Stimulated activated CD4-positive, alpha-beta T cell treated with anti-CD3 and anti-CD28 coated beads, TNF-alpha, amount 100 ng/mL, for 1 hour (primary cell): ENCODE measurements at places on chromosomes 2 and 18.

- no peak for DNase-seq
Measured at GRCh38 chr2:238176613-238177012, 17.8 kb downstream of the ERFE start.

DNA sequence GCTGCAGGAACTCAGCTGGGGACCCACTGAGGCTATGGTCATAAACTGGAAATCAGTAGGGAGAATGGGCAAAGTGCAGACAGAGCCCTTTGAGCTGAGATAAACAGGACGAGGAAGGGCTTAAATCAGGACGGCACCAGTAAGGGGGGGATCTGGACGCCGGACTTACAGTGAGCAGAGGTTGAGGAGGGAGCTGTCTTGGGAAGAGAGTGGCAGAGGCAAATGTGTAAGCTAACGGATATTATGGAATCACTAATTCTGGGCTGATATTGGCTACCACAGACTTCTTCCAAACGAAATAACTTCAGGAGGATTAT, 539 bp downstream of the CYP27A1 start:
- no peak for DNase-seq

GRCh38 chr18:38575648-38576047, 1010.0 kb upstream of the CELF4 start:
- no peak for DNase-seq

DNA sequence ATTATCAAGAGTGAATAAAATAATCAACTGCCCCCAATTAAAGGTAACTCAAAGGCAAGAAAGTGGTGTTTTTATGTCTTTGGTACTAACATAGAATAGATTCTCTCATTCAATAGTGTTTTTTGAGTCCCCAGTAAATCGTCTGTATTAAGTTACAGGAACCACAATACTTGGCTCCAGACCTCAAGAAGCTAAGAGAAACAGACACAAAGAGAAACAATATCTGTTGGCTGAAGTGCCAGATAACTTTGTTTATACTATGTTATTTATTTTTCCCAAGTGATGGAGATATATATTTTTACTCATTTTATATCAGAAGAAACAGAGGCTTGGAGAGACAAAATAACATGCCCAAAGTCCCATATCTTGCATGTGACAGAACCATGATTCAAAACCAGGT, 201.7 kb upstream of the HNRNPA3 start:
- no peak for DNase-seq

GRCh38 chr18:35335866-35336265, 8.4 kb downstream of the ZNF24 start:
- no peak for DNase-seq

DNA sequence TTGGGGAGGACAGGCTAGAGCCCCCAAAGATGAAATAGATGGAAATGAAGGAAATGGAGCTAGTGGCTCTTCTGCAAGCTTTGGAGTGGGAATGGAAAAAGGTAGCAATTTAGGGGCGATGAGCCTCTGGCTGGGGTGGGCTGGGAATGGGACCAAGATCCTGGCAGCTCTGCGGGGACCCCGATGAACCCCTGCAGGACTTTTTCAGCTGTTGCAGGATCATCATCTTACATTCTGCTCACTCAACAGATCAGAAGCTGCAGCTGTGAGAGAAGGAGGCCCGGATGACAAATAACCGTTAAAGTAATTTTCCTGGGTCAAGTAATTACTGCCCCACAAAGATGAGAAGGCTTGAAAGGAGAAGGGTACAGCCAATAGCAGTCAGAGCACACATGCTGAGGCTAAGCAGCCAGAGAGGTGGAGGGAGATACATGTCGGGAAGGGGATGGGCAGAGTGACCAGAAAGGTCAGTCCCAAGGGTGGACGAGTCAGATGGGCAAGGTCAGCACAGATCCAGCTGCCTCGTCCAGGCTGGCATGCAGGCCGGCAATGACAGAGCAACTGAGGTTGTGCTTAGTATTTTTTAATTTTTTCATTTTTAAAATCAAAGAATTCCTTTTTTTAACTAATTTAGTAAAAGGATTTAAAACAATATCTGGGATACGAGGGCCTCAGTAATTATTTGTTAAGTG, 245.0 kb upstream of the RAB6C start:
- no peak for DNase-seq

- no peak for DNase-seq
Measured at GRCh38 chr2:85531589-85531988, 7.4 kb upstream of the MAT2A start.

DNA sequence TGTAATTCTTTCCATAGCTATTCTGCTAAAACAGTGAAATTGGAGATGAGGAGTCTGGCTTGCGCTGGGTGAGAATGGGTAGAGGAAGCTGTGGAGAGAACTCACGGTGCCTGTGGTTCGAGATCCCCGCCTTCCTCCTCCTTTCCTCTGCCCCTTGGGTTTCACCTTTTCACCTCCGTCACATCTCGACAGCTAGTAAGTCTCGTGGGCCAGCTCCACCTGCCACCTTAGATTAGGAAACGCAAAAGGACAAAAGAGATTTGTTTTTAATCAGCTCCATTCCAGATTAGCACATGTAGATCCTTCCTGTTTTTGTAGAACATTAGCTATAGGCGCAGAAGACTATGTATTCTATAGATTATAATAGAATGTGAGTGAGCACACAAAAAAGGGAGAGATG, 20.6 kb downstream of the TRIB2 start:
- no peak for DNase-seq

DNA sequence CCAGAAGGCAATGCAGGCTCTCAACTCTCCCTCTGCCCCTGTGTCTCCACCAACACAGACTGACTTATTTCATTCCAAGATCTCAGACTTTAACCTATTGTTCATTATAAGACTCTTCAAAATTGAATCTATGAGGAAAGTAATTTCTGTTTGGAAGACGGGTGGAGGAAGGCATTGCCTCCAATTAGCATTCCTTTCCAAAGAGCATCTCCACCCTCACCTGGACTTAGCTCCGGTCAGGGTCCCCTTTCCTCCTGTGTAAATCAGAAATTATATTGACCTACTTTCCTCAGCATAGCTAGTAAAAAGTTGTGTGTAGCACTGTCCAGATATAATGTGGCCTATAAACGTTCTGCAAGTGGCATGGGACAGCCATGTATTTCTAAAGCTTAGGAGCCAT, 230.4 kb upstream of the ACVR2A start:
- no peak for DNase-seq

- DNase-seq: no peak
Measured at GRCh38 chr2:156332284-156332533, 312 bp downstream of the NR4A2 start.

DNA sequence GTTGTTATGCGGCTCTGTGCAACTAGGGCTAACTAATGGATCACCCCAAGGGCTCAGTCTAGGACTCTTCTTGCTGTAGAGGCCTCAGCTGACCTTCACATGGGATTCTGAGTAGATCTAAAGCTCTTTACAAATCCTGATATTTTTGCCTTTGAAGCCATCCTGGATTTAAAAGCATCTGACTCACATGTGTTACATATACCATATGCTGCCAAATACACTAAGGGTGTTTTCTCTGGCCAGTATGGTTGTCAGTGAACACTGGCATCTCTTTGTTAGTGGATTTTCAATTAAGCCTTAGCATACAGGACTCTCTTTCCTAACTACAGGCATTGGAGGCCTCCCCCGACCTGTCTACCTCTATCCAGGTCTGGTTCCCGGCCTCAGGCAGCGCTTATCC, 992.8 kb upstream of the FANCL start:
- no peak for DNase-seq

DNA sequence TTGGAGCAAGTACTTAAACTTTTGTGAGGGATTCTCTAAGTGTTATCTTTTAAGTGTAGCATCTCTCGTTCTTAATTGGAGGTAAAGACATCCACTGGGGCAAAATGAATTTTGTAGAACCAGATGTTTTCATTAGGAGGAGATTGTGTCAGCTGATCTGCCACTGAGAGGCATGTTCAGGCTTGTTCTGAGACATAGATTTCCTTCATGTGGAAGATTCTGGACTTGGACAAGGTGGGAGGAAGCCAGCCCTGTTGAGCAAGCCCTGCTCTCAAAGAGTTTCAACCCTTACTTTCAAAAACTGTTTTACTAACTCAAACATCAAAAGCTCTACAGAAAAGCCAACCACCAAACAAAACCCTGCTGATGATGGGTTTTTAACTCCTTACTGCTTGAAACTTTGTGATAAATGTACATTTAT, 6.5 kb downstream of the MAP4K4 start:
- no peak for DNase-seq

DNA sequence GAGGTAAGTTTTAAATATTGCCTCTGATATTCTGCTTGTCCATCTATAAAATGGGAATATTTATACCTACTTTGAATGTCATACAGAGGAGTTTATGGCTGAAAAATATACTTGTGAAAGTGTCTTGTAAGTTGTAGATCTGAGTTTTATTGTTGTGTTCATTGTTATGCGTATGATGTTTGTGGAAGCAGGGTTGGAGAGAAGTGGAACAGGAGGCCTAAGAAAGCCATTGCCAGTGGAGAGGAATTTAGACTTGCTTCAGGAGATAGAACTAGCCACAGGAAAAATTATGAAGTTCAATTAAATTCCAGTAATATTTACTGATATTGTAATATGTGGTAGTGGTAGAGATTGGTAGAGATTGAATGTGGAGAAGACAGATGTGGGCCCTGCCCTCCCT, 491.9 kb upstream of the FANCL start:
- no peak for DNase-seq

DNA sequence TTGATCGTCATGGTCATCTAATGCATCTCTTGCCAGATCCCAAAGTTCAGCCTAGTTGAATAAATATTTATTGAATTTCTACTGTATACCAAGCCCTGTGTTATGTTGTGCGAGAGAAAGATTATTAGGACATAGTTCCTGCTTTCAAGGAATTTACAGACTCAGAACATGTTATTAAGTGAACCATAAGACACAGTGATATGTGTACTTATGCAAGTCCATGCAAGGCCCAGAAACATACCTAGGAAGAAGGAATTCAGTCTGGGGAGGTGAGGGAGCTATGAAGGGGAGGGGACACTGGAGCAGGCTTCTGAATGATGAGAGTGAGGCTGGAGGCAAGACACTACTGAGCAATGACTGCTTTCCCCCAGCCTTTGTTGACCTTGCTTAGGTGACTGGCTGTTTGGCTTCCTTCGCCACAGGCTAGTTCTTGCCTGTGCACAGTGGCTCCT, 81.4 kb downstream of the ACAA2 start:
- DNase-seq: no peak

GRCh38 chr2:214856137-214856536, 46.7 kb upstream of the BARD1 start:
- no peak for DNase-seq

- no peak for DNase-seq
Measured at GRCh38 chr2:165214093-165214492, 10.2 kb upstream of the SCN3A start.

GRCh38 chr2:238097988-238098871, 1.9 kb upstream of the ESPNL start:
- DNase-seq: no peak

GRCh38 chr2:119011162-119011909, 69.3 kb downstream of the MARCO start:
- no peak for DNase-seq

DNA sequence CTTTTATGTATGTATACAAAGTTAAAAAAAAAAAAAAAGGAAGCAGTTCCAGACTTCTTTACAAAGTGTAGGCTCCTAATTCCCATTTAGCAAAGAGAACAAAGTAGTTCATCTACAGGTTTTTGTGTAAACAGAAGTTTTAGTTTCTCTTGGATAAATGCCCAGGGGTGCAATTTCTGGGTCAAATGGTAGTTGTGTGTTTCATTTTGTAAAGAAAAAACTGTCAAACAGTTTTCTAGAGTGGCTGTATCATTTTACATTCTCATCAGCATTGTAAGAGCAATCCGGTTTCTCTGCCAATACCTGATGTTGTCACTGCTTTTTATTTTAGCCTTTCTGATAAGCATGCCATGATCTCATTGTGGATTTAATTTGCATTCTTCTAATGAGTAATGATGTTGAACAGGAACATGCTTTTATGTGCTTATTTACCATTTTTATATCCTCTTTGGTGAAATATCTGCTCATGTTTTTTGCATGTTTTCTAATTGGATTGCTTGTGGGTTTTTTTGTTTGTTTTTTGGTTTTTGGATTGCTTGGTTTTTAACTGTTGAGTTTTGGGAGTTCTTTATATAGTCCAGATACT, 16.6 kb upstream of the PSME4 start:
- no peak for DNase-seq

DNA sequence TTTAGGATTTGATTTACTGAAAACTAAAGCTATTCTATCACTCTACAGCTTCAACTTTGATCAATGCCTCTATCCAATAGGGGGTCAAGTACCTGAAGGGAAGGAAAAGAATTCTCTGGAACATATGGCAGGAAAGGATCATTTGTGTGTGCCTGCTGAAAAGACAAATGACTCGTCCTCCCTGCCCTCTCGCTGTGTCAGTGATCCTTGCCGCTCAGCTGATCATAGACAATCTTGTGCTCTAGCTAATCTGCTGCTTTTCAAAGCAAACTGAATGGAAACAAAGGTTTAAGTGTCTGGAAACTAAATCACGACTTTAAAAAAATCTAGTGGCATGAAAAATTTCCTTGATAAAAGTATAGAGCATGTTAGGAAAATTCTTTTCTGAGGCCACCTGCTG, 75.6 kb upstream of the CPO start:
- no peak for DNase-seq

- no peak for DNase-seq
Measured at GRCh38 chr2:98086491-98087446, at the start of gene VWA3B. Gene VWA3B, plus strand, starts transcription at chr2:98087167. Its CDS starts 5,926 bp downstream, at chr2:98093093.

- no peak for DNase-seq
Measured at GRCh38 chr2:173252581-173252980, 102.1 kb upstream of the CDCA7 start.

DNA sequence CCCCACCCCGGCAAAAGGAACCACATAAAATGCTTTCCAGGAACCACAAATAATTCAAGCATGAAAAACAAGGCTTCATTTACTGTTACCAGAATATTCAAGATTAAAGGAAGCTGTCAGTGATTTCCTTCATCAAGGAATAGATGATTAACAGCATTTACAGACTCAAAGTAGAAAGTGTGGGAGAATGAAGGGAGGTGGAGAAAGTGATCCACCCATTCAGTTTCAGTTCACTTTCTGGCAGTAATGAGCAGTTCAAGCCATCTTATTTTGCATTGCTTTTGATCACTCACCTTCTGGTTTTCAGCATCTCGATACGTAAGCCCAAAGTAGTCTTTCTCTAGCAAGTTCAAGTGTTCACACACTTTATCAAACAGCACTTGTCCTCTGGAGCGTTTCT, 99.0 kb downstream of the EPB41L3 start:
- no peak for DNase-seq

- DNase-seq: no peak
Measured at GRCh38 chr2:107374249-107374648, 452.4 kb upstream of the RGPD4 start.

DNA sequence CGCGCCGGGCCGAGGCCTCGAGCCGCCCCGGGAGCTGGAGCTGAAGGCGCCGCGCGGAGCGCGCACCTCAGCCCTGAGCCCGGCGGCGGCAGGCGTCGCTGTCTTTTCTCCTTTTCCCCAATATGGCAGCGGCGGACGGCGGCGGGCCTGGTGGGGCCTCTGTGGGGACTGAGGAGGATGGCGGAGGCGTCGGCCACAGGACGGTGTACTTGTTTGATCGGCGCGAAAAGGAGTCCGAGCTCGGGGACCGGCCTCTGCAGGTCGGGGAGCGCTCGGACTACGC, 369 bp downstream of the SMCHD1 start:
- DNase-seq: no peak
